ENCODE measurements at places on chromosomes 13 and 19.

DNA sequence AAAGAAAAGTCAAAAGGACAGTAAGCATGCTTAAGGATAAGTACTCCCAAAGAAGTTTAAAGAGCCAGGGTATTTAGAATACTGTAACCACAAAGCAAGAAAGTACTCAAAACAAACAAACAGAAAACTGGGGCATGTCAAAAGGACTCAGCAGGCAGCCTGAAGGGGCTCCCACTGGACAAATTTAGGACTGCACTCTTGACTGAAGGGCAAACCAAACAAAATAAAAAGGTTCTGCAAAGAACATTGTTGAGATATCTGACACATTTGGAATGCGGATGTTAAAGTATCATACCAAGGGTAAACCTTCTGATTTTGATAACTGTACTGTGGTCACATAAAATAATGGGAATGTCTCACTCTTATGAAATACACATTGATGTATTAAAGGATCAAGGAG is 157.4 kb downstream of the TNFSF13B start:
- no peak for DNase-seq

GRCh38 chr19:48737360-48737998 is 2.9 kb downstream of the RASIP1 start:
- no peak for DNase-seq

GRCh38 chr13:27298849-27299248 is 28.2 kb downstream of the RASL11A start:
- DNase-seq: no peak

- no peak for DNase-seq
Measured at GRCh38 chr19:35316560-35316959, 12.4 kb upstream of the CD22 start.
